Fibroblast of lung (primary cell): ENCODE measurements at places on chromosomes 1 and 21.

DNA sequence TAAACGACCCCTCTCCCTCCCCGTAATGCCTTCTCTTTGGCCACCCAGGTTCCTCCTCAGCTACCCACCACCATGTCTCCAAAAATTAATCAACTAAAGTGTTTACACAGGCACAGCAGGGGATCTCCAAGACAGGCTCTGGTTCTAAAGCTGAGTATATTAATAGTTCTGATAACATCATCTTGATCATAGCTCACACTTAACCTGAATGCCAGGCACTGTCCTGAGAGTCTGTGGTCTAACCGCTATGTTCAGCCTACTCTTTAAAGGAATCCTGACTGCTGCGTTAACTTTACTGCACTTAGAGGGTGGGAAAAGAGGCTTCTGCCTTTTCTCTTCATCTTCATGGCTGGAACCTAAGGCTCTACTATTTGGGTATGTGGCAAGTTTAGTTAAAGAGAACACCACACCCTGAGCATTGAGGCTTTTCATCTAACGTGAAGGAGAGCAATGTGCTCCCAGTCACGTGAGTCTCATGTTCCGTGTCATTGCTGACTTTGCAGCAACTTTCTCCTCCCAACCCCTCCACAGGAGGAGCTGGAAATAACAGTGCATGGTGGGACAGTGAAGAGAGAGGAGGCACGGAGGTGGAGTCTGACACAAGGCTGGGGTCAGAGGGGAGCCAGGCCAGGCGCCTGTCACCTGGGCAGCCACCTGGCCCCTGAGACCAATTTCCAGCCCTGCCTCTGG lies 86.4 kb downstream of the FAM78B start:
- peak; percentile 58 for DNase-seq

- DNase-seq: no peak
Measured at GRCh38 chr1:1215080-1215676, 1.2 kb upstream of the TNFRSF4 start.

GRCh38 chr1:200899451-200899915 lies 4.8 kb downstream of the INAVA start:
- DNase-seq: no peak

GRCh38 chr1:168114845-168115244 lies 21.9 kb downstream of the GPR161 start:
- no peak for DNase-seq

- no peak for DNase-seq
Measured at GRCh38 chr1:218970397-218970990, 203.2 kb upstream of the LYPLAL1 start.

- peak; percentile 33 for DNase-seq
Measured at GRCh38 chr1:219027146-219027673, 146.5 kb upstream of the LYPLAL1 start.

GRCh38 chr1:43843684-43844083 lies 89.9 kb upstream of the ARTN start:
- DNase-seq: no peak

- DNase-seq: no peak
Measured at GRCh38 chr1:188499690-188500089, 1670.9 kb downstream of the PLA2G4A start.

DNA sequence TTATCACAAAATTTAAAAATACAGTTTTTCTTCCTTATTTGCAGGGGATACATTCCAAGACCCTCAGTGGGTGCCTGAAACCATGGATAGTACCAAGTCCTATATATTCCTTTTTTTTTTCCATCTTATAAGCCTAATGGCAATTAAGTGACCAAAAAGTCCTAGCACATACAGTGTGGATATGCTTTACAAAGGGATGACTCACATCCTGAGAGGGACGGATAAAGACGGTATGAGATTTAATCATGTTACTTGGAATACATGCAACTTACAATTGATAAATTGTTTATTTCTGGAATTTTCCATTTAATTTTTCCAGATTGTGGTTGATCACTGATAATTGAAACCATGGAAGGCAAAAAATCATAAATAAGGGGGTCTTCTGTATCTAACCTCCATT lies 181.2 kb upstream of the BRINP3 start:
- peak; percentile 18 for DNase-seq

DNA sequence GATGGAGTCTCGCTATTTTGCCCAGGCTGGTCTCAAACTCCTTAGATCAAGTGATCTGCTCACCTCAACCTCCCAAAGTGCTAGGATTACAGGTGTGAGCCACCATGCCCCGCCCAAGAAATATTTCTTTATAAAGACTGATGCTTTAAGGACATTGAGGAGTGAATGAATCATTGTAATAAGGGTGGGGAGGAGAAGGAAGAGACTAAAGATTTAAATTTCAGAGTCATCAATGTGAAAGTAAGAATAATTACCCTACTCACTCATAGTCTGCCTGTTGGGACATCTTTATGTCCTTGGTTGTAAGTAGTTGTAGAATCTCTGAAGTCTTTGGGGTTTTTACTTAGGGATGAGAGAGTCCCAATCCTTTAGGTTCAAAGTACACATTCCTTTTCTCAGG lies 7.3 kb downstream of the KDM1A start:
- no peak for DNase-seq

GRCh38 chr21:43690346-43690745 lies 28.6 kb upstream of the PDXK start:
- DNase-seq: no peak

GRCh38 chr1:221175249-221175648 lies 296.0 kb downstream of the HLX start:
- DNase-seq: no peak

- peak; percentile 97 for DNase-seq
Measured at GRCh38 chr1:235075048-235075776, 53.4 kb downstream of the TOMM20 start.

DNA sequence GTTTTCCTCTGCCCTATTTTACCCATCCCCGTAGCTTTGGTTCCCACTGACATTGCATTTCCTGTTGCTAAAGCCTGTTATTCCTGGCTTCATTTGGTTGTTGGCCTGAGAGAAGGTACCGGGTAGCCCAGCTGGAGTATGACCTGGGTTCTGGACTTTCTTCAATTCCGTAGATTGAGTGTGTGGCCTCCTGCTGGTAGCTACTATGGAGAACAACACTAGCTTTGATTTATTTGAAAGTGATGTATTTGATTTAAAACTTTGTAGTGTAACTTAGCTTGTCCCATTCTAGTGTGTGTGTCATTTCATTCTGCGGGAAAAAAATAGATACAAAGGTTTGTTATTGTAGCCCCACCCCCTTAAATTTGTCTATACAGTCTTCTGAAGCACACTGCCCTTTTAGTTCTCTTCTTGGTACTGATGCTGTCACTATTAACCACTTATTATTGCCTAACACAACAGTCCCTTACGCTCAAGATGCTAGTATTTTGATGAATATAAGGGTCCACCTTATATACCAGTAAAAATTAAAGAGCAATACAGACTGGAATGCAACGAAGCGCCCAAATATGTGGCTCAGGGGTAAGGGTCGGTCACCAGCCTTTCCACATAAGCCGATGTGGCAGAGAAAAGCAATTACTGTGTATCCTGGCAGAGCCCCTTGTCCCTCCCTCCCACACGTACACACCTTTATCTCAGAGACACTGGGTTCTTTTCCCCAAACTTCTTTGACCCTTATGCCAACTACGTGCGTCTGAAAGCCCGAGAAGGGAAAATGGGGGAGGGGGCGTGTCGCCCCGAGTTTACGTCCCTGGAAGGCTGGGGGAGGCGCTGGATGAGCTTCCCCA lies 643 bp upstream of the MOV10 start:
- peak; percentile 79 for DNase-seq

DNA sequence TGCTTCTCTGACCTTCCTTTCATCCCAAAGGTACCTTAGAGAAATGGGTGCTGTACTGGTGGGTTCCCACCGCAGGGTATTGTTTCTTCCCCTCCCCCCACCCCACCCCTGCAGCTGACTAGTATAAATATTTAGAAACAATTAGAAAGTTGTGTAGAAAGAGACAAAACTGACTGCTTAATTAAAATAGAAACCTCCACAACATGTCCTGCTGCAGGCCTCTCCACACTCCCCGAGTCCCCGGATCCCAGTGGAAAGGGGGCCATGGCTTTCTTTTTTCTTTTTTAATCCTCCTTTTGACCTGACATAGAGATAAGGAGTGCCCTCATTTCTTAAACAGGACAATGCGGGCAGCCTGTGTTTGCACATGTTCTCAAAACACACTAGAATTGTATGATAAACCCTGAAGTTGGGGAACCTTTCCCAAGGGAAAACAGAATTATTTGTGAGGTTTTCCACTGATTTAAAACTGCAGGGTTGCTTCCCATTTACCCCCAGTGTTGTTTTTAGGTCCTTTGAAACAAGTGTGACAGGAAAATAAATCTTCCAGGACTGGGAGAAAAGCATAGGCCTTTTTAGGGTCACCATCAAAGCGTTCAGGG lies 1.7 kb downstream of the RHOU start:
- no peak for DNase-seq

GRCh38 chr1:168054117-168054516 lies 82.6 kb downstream of the GPR161 start:
- no peak for DNase-seq

- DNase-seq: no peak
Measured at GRCh38 chr1:4062992-4063391, 162.9 kb upstream of the C1orf174 start.

DNA sequence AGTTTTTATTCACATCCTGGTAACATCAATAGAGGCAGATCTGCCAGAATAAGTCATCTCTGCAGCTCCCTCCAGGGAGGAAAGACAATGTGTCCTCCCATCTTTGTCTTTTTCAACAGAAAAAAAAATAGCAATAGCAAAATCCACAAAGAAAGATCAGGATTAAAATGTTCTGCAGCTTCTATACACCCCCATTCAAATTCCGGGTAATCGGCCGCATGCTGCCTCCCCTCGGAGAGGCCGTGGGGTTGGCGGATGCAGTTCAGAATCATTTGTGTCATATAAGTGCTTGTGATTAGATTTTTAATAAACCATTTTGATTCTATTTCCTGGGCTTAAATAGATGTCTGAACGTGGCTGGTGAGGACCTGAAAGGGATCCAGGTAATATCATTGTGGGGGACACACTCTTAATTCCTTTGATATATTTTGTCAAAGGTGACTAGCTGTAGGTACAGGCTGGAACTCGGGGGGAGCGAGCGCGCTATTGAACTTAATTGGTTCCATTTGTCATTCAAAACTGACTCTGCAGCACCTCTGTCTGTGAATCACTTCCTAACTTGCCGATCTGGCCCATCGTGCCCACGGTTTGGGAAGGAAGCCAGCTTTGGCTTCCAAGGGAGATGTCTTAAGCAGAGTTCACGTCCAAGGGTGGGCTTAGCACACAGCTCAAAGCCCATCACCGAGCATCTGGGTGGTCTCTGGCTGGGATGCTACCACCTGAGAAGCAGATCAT lies 85.6 kb upstream of the ARHGEF16 start:
- DNase-seq: peak; percentile 62

DNA sequence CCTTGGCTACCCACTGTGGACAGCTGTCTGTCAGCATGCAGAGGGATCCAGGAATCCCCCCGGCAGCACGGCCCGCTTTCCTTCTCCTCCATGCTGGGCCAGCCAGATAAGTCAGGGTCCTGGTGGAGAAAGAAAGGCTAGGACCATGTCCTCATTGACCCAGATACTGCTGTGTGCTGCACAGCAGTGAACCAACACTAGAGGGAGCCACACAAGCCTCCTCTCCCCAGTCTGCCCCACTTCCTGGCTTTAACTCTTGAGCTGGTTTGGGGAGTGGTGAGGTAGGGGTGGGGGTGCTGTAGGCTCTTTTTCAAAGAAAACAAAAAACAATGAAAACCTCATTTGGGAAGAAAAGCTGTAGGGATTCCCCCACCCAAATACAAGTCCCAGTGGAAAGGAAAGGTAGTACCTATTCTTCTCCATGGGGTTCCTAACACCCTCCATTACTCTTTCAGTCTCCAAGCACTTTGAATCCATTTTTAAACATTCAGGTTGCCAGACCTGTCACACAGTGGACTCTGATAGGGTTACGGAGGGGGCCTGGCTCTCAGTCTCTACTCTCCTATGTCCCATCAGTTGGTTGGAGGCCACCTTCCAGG lies 84.9 kb upstream of the CD1D start:
- no peak for DNase-seq

GRCh38 chr1:62070384-62071011 lies 124.2 kb upstream of the L1TD1 start:
- no peak for DNase-seq

DNA sequence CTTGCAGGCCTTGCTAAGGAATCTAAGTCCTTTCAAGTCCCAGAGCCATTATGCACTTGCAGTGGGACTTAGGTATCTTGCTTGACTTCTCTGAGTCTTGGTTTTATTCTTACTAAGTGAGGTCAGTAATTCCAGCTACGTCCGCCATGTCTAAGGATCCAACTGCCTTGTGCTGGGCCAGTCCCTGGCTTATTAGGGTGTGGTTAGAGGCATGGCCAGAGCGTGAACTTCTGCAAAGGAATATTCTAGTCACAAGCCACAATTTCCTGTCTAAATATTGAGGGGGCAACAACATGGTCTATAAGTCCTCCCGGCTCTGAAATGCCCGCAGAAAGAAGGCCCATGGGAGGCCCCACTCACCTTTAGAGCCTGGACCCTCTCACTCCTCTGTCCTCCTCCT lies 82.9 kb downstream of the TMEM53 start:
- no peak for DNase-seq
